ENCODE measurements at places on chromosomes 16 and 17.

- DNase-seq = peak; percentile 46
Measured at GRCh38 chr17:4492721-4493561, 5.7 kb upstream of the SPNS2 start.

GRCh38 chr16:88740727-88741055 lies 34.4 kb downstream of the CTU2 start:
- DNase-seq = no peak

DNA sequence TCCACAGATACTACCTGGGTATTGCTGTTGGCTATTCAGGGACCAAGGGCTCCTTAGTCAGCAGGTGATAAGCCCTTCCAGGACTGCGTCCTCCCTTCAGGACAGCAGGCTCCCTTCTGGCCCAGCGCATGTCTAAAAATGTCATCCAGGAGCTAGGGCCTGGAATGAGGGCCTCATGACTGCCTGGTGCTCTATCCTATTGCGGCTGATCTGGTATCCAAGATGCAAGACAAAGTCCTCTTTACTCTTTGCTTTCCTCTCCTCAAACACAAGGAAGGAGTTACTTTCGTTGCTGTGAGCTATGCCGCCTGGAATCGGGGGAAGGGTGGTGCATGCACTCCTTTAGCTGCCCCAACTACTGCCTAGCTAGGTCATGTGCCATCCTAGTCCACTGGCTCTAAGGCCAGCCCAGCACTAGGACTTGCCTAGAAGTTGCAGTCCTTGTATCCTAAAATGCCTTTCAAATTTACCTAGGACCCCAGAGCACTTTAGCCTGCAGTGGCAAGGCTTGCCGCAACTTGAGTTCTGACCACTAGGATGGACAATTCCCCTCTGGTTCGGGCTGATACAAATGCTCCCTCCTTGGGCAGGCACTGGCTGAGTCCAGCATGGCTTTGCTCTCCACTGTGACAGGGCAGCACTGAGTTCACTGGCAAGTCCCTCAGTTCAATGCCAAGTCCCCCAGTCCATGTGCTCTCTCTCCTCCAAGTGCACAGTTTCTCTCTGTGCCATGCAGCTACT lies 10.1 kb upstream of the TMEM219 start:
- no peak for DNase-seq

DNA sequence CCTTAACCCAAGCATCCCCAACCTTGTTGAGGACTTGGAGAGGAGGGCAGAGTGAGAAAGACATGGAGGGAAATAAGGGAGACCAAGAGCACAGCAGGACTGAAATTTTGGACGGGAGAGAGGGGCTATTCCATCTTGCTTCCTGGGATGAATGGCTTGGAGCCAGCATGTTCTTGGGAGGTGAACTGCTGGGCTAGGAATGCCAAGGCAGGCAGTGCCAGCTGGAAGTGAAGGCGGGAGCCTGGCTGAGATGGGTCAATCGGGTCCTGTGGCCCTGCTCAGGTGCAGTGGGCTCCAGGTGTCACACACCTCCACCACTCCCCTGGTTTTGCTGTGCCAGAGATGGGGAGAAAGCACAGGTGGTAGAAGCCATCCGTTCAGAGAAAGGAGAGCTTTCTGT lies 25.5 kb downstream of the WNT9B start:
- DNase-seq = no peak

GRCh38 chr16:24150282-24150681 lies 105.9 kb upstream of the CACNG3 start:
- no peak for DNase-seq

DNA sequence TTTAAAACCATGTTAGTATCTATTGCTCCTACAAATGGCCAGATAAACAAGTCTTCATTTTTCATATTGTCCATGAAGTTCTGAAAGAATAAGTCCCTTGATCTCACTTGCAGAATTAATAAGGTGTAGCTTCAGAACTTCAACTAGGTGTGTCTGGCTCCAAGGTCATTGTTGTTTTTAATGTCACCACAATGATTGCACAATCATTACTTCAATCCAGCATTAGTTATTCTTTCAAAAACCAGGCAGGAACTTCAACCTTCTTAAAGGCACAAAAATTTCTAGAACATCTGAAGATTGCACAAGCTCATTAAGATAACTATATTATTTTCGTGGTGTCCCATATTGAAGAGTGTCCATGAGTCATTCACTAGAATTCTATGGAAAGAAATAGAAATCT lies 1386.4 kb downstream of the CDH11 start:
- DNase-seq = no peak

- DNase-seq = no peak
Measured at GRCh38 chr17:74218436-74218835, 5.1 kb downstream of the TTYH2 start.

- peak; percentile 77 for DNase-seq
Measured at GRCh38 chr17:1490643-1491442, 1.6 kb downstream of the MYO1C start.

DNA sequence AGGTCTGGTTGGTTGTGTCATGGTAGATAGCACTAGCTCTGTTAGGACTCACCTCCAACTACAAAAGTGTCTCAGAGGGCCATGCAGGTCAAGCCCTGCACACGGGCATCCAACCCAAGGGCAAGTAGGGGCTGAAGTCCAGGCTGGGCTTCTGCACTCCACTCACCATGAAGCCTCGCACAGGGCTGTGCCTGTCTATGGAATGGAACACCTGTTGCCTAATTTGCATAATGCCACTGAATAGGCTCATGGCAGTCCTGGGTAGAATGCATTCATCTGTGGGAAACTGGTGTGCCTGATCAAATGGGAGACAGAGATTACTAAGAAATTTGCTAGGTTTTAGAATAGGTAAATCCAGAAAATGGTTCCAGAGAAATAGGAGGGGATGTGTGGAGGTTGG lies 8.0 kb upstream of the AKAP1 start:
- no peak for DNase-seq

GRCh38 chr16:57434003-57434402 lies 13.2 kb downstream of the CIAPIN1 start:
- DNase-seq = no peak

GRCh38 chr17:74210191-74211140 lies 2.9 kb upstream of the TTYH2 start:
- DNase-seq = peak; percentile 80

GRCh38 chr17:55774846-55775271 lies 24.0 kb downstream of the PCTP start:
- DNase-seq = no peak

- no peak for DNase-seq
Measured at GRCh38 chr17:75778861-75779249, 5.8 kb upstream of the UNK start.

- no peak for DNase-seq
Measured at GRCh38 chr17:65456368-65457151, 104.9 kb downstream of the AXIN2 start.

DNA sequence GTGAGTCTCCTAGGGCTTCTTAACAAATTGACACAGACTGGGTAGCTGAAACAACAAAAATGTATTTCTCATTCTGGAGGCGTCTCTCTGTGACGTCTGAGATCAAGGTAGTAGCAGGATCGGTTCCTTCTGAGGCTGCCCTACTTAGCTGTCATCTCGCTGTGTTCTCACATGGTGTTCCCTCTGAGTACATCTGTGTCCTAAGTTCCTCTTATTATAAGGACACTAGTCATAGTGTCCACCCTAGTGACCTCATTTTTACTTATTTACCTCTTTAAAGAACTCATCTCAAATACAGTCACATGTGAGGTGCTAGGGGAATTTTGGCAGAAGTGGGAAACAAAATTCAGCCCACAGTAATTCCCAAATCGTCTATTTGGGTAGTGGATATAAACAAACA lies 529.1 kb downstream of the NPIPA7 start:
- DNase-seq = no peak

- no peak for DNase-seq
Measured at GRCh38 chr17:66920435-66920834, 44.1 kb upstream of the CACNG4 start.

- DNase-seq = no peak
Measured at GRCh38 chr16:49701065-49701685, 154.7 kb downstream of the ZNF423 start.

- no peak for DNase-seq
Measured at GRCh38 chr17:66459811-66460270, 157.4 kb downstream of the PRKCA start.

- peak; percentile 73 for DNase-seq
Measured at GRCh38 chr17:7004398-7005253, 7.8 kb upstream of the RNASEK start.

GRCh38 chr17:21419299-21420239 lies 43.4 kb downstream of the KCNJ12 start:
- no peak for DNase-seq

- no peak for DNase-seq
Measured at GRCh38 chr16:159136-159849, 6.5 kb upstream of the HBM start.

DNA sequence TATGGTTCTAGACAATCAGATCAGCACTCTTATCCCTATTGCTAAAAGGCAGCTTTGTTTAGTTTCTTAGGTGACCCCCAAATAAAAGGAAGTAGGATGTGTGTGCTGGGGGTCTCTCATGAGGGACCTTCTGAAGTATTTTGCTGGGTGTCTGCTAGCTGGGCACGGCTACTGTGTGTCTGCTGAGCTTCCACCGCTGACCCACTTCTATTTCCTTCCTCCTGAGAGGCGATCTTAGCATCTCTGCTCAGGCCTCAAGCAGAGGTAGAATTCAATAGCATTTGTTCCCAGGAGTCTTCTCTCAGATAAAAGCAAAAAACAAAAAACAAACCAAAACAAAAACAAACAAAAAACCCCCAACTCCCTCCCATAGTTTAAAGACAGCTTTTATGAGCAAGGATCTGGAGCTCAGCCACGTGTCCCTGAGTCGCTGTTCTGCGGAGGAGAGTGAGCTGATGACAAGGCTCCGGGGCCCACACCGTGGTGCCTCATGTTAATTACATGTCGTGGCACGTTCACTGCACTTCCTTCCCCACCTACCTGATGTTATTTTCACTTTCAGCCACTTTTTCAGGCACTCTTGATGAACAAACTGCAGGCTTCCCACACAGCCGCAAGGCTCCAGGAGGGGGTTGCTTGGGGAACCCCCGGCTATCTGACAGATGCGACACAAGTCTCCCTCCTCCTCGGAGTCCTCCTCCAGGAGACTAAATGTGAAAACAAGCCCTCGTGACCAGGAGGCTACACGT lies 83.5 kb downstream of the MARCHF10 start:
- no peak for DNase-seq

DNA sequence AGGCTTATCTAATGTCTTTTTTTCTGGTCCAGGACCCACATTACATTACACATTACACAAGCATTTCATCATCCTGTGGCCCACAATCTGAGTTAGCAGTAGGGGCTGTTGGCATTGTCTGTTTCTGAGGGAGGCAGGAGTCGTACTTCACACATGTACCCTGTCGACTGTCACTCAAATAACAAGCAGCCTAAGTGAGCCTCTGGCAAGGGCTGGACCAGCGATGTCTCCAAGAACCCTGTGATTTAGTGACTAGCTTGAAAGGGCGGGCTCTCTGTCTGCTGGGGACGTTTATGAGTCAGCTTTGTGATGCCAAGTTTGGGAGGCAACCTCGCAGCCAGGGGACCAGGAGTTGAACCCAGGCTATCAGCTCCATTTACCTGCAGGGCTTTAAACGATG lies 251.4 kb downstream of the HS3ST3B1 start:
- no peak for DNase-seq

- DNase-seq = peak; percentile 14
Measured at GRCh38 chr17:40190197-40191021, 13.1 kb downstream of the RAPGEFL1 start.

DNA sequence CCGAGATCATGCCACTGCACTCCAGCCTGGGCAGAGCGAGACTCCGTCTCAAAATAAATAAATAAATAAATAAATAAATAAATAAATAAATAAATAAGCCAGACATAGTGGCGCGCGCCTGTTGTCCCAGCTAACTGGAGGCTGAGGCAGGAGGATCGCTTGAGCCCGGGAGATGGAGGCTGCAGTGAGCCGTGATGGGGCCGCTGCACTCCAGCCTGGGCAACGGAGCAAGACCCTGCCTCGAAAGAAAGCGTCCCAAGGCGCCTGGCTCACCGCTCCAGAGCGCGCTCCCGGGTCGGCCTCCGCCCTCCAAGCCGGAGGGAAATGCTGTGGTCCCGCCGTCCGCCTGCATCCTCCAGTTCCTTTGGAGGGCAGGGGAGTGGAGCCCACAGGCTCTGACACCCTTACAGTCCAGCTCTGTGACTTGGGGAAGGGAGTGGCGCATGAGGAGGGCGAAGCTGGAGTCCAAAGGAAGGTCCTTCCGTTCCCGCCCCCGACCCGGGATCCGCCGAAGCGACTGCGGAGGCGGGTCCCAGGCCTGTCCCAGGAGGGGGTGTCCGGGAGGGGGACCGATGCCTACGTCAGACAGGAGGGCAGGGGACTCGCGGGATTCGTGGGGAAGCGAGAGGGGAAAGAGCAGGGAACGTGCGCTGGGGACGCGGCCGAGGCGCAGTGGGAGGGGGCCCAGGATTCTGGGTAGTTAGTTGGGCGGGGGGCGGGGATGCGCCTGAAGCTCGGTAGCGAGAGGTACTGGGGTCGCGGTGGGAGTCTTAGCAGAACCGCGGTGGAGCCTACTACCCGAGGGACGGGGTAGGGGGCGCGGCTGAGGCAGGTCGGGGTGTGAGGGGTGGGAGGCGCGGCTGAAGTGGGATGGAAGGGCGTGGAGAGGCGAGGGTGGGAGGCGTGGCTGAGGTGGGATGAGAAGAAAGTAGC lies 8.4 kb upstream of the TRPV2 start:
- DNase-seq = peak; percentile 76

GRCh38 chr16:10745841-10746240 lies 2.2 kb downstream of the NUBP1 start:
- no peak for DNase-seq

GRCh38 chr17:31448467-31449077 lies 57.1 kb downstream of the RAB11FIP4 start:
- DNase-seq = no peak

- DNase-seq = peak; percentile 73
Measured at GRCh38 chr17:3535253-3535995, 22.2 kb downstream of the TRPV3 start.

- DNase-seq = no peak
Measured at GRCh38 chr17:57523926-57524632, 221.0 kb downstream of the CCDC182 start.

GRCh38 chr17:61656721-61657217 lies 65.8 kb upstream of the NACA2 start:
- DNase-seq = no peak

DNA sequence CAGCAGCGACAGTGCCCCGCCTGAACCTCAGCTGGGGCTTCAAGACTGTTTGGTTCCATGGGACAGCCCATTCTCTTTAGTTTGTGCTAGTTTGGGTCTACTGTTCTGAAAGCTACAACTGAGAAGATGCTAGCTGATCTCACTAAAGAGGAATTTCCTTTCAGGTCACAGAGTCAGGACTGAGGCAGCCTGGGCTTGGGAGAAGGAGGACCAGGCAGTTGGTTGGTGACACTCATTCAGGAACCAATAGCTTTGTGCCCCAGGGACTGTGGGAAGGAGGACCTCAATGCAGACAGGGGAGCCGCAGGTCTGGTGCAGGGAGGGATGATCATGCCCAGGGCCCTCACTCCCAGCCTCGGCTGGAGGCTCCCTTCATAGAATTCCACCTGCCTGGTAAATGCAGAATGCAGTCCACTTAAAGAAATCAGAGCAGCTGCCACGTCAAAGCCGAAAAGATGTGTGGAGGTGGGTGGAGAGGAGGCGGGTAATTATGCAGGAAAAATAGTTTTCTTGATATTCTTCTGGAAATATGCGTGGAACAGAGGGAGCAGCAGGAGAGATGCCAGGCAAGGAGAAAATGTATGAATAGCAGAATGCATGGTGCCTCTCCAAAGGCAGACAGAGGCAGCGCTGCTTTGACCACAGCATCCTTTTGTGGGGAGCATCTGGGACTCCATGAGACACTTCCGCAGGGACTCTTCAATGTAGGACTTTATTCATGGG lies 32.6 kb upstream of the ZFP90 start:
- peak; percentile 34 for DNase-seq
